ENCODE measurements at places on chromosomes 2 and 18.

DNA sequence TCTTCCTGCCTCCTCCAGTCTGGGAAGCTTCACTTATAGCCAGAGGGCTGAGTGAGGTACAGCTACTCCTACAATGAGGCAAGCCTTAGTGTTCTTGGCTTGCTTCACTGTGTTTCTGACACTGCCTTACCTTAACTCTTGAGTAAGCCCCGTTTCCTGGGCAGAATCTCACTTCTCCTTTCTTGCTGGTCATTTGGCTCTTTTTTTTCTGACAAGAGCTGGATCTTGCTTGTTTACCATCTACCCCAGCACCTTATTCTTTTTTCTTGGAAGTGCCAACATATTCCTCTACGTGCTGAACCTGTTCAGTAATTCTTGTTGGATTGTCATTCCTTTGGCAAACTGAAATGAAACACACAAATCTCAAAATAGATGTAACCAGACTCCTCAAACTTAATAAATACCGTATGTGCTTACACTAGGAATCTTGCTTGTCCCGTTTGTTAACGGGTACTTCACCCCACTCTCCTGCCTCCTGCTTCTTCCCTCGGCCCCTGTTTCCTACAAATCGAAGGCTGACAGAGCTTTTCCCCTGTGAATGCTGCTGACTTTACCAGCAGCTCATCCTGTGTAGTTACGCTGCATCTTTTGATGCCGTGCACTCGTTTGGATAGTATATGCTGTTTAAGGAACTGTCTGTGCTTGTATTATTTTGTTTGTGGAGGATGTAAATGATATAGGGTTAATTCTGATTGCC lies 132.2 kb downstream of the FMNL2 start:
- no peak for DNase-seq

DNA sequence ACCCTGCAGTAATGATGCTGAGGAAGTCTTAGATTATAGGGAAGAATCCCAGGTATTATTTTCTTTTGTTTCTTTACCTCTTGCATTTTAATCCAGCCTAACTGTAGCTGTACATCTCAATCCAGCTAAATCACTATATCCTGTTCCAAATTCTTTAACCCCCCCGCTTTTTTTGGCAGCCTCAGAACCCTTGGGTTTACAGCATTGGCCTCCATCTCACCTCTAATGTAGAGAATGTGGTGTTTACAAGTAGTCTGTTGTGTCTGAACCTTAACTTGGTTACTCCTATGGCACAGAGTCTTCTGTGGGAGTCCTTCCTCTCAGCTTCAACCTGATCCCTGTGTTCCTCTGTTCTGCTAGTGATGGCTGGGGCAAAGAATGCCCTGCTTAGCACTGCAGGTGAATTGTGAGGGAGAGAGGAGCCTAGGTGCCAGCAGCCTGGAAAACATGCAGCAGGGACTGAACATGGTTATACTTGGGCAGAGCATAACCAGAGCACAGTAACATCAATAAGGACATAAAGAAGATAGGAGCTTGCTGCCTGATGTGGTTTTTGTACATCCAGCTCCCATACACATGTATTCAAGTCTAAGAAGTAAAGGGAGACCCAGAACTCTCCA lies 130.2 kb downstream of the FAM124B start:
- no peak for DNase-seq

DNA sequence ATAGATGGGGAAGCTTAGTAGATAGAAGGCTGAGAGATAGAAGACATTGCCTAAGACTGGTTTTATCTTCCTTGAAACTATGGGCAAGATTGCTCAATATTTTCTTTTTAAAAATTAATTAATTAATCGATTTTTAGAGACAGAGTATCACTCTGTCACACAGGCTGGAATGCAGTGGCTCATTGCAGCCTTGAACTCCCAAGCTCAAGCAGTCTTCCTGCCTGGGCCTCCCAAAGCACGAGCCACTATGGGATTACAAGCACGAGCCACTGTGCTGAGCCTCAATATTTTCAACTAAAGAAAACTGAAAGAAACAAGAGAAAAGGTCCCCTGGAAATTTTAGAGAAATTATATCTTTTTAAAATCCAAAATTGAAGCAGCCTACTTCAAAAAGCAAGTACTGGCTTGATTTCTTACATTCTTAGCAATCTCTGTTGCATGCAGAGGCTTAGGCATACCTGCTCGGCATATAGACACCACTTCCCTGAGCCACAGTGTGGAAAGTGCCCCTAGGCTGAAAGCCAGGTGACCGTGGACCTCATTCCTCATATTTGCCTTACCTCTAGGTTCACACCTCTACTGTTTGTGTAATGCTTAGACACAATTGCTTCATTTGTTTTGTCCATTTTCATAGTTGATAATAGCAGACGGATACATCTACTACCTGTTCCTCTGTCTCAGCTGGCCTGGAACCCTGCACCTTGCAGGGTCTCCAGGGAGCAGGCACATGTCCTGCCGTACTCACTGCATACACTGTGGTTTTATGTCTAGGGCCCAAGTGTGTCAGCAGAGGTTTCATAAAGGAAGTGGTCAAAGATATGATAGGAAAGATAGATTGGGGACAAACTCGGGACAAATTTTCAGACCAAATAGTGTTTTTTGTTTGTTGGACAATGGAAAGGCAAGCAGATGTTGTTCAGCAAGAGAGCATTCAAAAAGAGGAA lies 166.5 kb upstream of the ALPP start:
- no peak for DNase-seq

DNA sequence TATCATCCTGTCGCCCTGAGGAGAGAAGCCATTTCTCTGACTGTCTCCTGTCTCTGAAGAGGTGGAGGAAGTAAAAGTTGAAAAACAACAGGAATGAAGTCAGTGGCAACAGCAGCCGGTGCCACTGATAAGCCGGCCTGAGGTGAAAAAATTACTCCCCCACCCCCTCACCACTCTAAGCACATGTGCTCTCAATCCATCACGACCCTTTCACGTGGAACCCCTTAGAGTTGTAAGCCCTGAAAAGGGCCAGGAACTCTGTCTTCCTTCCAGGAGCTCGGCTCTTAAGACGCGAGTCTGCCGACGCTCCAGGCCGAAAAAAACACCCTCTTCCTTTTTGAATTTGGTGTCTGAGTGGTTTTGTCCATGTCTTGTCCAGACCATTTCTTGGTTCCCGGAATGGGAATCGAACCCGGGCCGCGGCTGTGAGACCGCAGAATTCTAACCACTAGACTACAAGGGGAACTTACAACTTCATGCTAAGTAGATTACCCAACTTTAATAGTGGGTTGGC lies 40.7 kb upstream of the TRIM43 start:
- DNase-seq = no peak

DNA sequence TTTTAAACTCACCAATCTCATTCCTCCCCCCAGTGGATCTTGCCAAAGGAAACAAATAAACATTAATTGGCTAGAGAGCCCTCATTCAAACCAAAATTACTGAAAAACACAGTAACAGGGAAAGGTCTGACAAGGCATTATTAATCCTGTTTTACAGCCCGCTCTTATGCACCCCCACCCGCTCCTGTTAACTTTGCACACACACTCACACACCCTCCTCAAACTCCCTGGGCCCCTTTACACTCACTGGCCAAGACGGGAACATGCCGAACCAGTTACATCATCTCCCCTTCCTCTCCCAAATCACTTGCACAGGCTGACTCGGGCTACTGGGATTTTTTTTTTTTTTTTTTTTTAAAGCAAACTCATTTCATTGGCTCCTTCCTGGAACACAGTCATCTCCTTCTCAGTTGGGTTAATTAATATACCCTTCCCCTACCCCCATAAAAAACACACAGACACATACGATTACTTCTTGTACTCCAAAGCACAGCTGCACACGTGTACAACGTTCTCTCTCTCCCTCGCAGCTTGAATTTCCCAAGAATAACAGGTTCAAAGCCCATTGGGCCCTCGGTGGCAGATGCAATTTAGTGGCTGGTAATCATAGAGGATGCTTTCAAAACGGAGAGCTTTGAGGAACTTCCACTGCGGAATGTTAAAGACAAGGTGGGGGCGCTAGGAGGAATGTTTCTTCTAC lies 31.8 kb downstream of the KLF7 start:
- peak; percentile 89 for DNase-seq

GRCh38 chr18:48590678-48591077 lies 51.8 kb downstream of the CTIF start:
- peak; percentile 25 for DNase-seq

- DNase-seq = no peak
These were observed 4.5 kb upstream of the DYM start for GRCh38 chr18:49464718-49465598.

DNA sequence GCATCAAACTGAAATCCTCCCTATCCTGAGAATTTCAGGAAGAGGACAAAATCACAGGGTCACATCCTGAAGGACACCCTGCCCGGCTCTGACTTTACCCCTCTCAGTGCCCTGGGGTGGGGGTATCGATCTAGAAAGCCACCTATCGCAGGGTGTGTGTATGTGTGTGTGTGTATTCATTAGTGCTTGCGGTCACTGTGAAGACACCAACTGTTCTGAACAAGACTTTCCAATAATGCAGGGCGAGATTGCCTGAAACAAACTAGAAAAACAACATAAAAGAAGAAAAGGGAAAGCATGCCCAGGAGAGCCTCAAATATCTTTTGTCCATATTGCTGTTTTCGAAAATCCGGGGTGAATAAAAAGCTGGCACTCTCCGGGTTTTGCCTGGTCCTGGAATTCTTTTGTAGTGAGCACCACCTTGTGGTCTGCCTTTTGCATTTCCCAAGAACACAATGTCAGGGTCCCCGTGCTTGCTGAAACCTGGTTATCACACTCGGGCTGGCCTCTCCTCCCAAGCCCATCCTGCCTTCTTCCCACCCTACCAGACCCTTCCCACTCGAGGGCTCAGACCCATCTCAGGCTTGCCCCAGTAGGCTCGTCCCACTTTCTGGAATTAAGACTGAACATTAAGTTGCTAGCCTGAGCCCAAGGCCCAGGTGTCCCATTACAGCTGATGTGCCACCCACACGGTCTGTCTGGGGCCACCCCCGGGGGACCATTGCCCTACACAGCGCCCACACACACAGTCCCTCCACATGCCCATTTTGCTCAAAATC lies 25.0 kb upstream of the COPS8 start:
- peak; percentile 21 for DNase-seq

DNA sequence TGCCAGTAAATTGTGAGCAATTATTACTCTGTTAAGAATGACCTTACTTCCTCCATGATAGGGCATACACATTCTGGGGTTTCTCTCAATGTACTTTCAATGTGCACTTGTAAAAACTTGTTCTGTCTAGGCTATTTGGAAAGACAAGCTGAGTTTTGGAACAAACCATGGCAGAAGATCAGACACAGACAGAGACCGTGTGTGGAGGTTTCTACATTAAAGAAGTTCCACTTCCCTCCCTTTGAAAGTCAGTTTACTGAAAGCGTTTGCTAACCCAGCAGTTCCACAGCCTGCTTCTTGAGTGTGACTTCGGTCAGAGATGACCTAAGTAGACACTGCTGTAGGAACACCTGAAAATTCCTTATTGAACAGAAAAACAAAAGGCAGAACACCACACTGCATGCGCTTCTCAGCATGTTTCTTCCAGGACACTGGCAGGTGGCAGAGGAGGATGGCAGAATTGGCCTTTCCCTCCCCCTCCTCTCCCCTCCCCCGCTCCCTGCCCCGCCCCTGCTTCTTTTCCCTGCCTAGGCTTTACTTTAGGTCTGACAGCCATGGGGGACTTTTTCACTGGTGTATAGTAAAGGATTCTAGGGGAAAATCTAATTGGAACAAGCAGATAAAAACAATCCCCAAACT lies 109.8 kb downstream of the NOL10 start:
- DNase-seq = no peak

DNA sequence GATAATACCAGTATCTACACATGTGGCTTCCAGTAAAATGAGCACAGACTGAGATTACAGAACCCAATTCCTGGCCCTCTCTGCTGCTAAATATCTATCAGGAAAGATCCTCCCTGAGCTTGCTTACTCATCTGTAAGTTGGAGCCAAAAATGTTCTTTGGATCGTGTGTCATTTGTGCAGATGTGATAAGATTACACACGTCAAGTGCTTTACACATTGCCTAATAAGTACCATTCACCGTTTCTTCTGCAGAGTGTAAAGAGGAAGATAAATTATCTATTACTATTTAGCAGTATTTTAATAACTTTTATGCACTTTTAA lies 23.2 kb upstream of the SLC20A1 start:
- no peak for DNase-seq

DNA sequence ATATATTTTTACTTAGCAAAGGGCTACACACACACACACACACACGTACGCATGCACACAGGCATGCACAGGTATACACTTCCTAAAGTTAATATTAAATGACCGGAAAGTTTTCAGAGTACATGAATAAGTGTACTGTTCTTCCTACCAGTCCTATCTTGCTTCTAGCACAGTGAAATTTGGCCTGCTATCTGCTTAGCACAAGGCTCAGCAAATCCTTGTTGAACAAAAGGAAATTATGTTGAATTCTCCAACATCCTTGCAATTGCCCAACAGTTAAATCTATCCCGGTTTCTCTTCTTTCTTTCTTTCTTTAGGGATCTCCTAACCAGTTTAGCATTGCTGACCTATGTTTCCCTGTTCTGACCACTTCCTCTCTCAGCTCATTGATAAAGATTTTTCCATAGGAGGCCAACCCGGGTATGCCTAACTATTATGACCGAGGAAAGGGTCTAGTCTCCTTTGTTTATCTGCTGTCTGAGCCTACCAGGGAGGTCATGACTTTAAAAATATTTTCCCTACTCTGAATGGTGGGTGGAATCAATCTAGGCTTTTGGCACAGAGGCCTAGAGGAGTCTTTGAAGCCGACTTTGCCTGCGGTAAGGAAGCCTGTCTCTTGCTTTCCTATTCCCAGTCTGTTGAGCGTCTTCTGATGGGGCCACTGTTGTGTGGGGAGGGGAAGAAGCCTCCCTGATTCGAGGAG lies 400.7 kb downstream of the HRH4 start:
- no peak for DNase-seq

- DNase-seq = no peak
These were observed 893.1 kb upstream of the CELF4 start for GRCh38 chr18:38458698-38459097.

DNA sequence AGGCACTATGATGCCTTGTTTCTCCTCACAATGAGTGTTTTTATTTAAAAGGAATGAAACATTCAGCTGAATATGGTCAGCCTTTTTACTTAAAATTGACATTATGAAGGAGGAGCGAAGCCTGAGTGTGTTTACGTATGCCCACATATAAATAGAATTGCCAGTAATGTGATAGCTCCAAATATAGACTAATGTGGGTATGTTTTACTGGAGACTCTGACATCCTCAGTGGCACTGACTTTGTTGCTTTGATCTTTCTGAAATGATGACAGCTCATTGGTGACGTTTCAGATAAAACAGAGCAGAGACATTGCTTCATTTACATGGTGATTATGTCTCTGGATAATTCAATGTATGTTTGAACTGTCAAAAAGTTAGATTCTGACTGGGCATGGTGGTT lies 167.0 kb downstream of the MGAT5 start:
- DNase-seq = no peak
